Myometrial cell (primary cell): ENCODE measurements at places on chromosomes 5 and 9. TPM values are rescaled to one million over a fixed set of nuclear protein-coding genes. Genes with fewer than 3 reads are reported as not detected.

SH3GL2 gene
- total RNA-seq = not detected in 2 replicates

ZNF608 gene
- total RNA-seq = 0.18 and 0.29 TPM in 2 replicates

CD274 gene
- 3.0 and 4.3 TPM in 2 replicates for total RNA-seq

GPR151 gene
- not detected in 2 replicates for total RNA-seq

PTGER4 gene
- total RNA-seq = 21.0 and 25.5 TPM in 2 replicates

PHF24 gene
- not detected in 2 replicates for total RNA-seq

ACSL6 gene
- under 0.01 TPM in 1 of 2 replicates, not detected in the other for total RNA-seq

CPEB4 gene
- total RNA-seq = 3.2 and 7.8 TPM in 2 replicates

SYK gene
- total RNA-seq = not detected in 2 replicates

FAM200C gene
- total RNA-seq = 2.6 and 2.8 TPM in 2 replicates

NR3C1 gene
- total RNA-seq = 17.9 and 29.2 TPM in 2 replicates

ALDH1B1 gene
- 28.2 and 35.7 TPM in 2 replicates for total RNA-seq

PAX5 gene
- not detected in 2 replicates for total RNA-seq

FRMD3 gene
- 0.86 and 2.1 TPM in 2 replicates for total RNA-seq

CAPSL gene
- total RNA-seq = not detected in 2 replicates

GAS1 gene
- 49.9 and 54.6 TPM in 2 replicates for total RNA-seq

SPINK13 gene
- total RNA-seq = not detected in 2 replicates

FAM240B gene
- not detected in 2 replicates for total RNA-seq

ECSCR gene
- not detected in 2 replicates for total RNA-seq

INSL4 gene
- total RNA-seq = not detected in 2 replicates

HSPB3 gene
- 0.53 TPM in 1 of 2 replicates, not detected in the other for total RNA-seq

GOLGA1 gene
- 8.1 and 14.5 TPM in 2 replicates for total RNA-seq

PSAT1 gene
- 161 and 162 TPM in 2 replicates for total RNA-seq

LCN12 gene
- not detected in 2 replicates for total RNA-seq

GADD45G gene
- total RNA-seq = 0.18 TPM in 1 of 2 replicates, not detected in the other

CETN3 gene
- total RNA-seq = 15.6 and 16.1 TPM in 2 replicates

SOHLH1 gene
- not detected in 2 replicates for total RNA-seq

SLC25A2 gene
- under 0.01 TPM in 1 of 2 replicates, not detected in the other for total RNA-seq

CSF2 gene
- 3.0 TPM in 1 of 2 replicates, not detected in the other for total RNA-seq

SLC6A3 gene
- not detected in 2 replicates for total RNA-seq

MORN5 gene
- not detected in 2 replicates for total RNA-seq

CNTNAP3B gene
- 2.6 and 8.2 TPM in 2 replicates for total RNA-seq

TMEM171 gene
- total RNA-seq = 8.7 and 9.8 TPM in 2 replicates
